ENCODE measurements at places on chromosomes 13 and 19.

DNA sequence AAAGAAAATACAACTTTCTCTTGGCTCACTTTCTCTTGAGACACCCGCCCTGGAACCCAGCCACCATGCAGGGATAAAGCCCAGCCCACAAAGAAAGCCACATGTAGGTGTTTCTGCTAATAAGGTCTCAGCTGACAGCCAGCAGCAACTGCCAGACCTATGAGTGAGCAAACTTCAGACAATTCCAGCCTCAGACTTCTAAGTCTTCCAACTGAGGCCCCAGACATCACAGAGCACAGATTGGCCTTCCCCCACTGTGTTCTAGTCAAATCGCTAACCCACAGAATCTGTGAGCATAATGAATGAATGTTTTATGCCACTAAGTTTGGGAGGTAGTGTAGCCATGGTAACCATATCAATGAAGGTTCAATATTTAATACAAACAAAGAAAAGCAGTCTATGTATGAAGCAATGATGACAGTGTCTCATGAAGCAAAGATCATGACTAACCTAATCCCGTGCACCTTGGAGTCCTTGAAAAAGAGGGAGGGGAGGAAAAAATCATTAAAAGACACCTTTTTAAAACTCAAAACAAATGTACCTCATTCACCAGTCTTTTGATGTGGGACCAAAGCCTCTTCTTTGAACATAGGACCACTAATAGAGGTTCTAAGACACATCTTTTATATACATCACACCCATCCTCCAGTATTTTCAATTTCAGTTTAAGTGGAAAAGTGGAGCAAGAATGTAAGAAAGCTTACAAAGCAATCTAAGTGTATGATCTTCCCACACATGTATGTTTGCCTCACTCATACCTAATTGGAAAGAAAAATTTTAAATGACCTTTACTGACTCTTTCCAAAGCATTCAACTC lies 6.2 kb downstream of the MRPS31 start:
- no peak for DNase-seq

GRCh38 chr13:114130837-114131582 lies 1.4 kb downstream of the RASA3 start:
- peak; percentile 88 for DNase-seq

DNA sequence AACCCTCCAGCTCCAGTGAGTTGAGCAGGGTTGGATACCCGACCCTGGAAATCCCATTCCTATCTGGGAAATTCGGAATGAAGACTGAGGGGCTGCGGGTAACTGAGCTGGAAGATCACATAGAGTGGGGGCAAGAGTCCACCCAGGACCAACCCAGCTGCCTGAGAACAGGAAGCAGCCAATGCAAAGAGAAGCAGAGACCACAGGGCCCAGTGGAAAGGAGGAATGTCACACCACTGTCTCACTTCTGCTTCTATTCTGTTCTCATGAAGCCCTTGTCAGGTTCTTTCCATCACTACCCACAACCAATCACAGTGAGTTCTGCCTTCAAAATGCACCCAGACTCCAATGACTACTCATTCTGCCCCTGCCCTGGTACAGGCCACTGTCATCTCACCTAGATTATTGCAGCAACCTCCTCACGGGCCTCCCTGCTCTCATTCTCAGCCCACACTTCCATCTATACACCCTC lies 15.3 kb downstream of the DYRK1B start:
- no peak for DNase-seq

GRCh38 chr19:49869009-49869483 lies 1.7 kb upstream of the PNKP start:
- DNase-seq, result no peak

DNA sequence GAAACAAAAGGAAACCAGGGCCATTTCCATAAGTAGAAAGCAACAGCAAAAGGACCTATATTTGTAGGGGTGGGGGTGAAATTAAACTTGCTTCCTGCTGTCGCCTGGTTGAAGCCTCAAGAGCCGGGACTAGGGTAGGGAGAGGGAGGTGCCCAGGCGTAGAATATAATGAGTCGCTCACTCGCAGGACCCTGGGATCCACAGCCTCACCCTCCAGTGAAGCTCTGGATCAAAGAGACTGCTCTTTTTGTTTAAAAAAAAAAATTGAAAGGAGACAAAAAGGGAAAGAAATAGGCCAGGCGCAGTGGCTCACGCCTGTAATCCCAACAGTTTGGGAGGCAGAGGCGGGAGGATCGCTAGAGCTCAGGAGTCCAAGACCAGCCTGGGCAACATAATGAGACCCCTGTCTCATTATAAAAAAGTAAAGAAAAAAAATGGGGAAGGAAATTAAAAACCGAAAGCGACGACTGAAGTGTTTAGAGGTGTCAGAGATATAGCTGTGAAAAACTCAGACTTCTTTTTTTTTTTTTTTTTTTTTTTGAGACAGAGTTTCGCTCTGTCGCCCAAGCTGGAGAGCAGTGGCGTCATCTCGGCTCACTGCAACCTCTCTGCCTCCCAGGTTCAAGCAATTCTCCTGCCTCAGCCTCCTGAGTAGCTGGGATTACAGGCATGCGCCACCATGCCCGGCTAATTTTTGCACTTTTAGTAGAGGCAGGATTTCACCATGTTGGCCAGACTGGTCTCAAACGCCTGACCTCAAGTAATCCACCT lies 10.9 kb upstream of the ADGRE5 start:
- DNase-seq, result no peak

DNA sequence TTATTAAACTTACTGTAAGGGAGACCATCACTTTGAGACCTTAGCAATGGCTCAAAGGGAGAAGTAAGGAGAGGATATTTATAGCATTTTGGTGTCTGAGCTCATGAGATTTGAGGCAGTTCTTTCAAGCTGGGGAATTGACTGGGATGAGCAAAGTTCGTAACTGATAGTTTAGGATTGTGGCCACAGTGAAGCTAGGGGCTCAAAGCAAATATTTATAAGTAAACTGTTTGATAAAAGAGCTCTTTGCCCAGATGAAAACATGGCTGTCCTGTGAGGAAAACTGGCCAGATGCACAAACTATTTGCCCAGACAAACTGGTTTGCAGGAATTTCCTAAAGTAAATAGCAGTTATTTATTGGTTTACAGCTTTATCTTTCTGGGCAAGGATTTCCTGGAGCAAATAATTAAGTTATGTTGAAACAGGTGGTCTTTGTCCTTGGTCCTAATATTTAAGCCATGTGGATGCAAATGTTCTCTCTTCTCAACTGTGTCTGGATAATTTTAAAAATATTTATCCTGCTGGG lies 59.7 kb upstream of the TMTC4 start:
- no peak for DNase-seq

- DNase-seq, result no peak
These were observed 17.3 kb downstream of the ZNF229 start for GRCh38 chr19:44430956-44431355.

- no peak for DNase-seq
These were observed 12.7 kb upstream of the SPACA6 start for GRCh38 chr19:51680474-51680873.

GRCh38 chr13:33937373-33938098 lies 119.6 kb downstream of the RFC3 start:
- DNase-seq, result no peak

GRCh38 chr19:14072535-14073260 lies at the start of gene MISP3:
MISP3 (plus strand) TSS chr19:14072786; CDS start chr19:14073310, 524 bp downstream.
- no peak for DNase-seq

- DNase-seq, result no peak
These were observed 2431.7 kb downstream of the PCDH9 start for GRCh38 chr13:64798422-64798821.

GRCh38 chr13:89897681-89898080 lies 1449.8 kb upstream of the MIR17HG start:
- DNase-seq, result no peak

DNA sequence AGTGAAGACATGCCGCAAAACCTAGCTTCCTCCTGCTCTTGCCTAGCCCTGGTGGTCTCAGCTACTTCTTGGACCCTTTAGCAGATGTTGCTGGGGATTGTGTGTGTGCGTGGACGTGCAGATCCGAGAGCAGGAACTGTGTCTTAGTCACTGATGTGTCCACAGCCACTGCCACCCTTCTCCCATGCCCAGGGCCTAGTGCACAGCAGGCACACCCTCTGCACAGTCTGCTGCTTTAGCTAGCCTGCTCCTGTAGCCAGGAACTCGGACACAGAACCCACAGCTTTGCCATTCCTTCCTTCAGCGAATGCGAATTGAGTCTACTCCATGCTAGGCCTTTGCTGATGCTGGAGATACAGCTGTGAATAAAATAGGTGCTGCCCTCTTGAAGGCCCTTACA lies 2.3 kb downstream of the CLPTM1 start:
- no peak for DNase-seq

GRCh38 chr19:56333506-56333905 lies 18.9 kb upstream of the ZSCAN5A start:
- DNase-seq, result peak; percentile 35

- no peak for DNase-seq
These were observed 755 bp upstream of the RAB3A start for GRCh38 chr19:18204394-18205199.

DNA sequence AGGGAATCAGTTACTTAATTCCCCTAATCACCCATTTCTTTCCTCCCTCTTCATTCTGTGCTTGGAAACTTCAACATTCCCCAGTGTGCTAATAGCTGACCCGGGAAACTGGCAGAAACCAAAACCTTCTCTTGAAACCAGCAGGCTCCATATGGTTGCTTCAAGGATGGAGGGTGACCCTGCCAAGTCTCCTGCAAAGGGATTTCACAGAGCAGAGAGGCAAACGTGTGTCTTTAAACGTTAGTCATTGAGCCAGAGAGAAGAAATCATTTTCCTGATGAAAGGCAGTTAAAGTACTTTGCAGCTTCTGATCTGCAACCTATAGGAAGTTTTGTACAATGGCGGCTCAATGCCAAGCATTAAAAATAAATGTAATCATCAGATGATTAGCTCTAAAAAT lies 220.9 kb downstream of the POU4F1 start:
- DNase-seq, result no peak

DNA sequence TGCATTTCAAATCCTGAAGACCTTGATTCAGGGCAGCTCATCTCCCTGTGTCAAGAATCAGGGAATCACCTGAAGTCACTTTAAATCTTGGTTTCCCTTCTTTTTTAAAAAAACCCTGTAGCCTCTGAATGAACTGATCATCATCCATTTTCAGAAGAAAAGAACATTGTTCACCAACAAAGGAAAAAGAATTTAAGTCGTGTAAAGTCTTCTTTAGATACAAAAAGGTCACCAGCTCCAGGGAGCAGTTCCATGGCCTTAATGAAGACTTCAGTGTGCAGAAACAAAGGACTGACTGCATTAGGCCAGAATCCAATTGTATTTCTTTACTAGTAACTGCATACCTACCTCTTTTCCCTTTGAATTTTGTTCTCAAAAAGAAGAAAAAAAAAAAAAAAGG lies 245.0 kb downstream of the ABCC4 start:
- no peak for DNase-seq

- peak; percentile 45 for DNase-seq
These were observed 37.6 kb upstream of the C1QTNF9 start for GRCh38 chr13:24271601-24272451.

All from GM04504 (cell line).